ENCODE measurements at places on chromosomes 6 and 20.

- H3K36me3 ChIP-seq: no peaks in the 10 kb centered on the region
- peaks cover 7% of the 10 kb centered on the region for H3K4me1 ChIP-seq
- no peak for DNase-seq
- peaks cover 16% of the 10 kb centered on the region for H3K27me3 ChIP-seq
- no peak overlapping the region for H3K4me3 ChIP-seq
Measured at GRCh38 chr6:33888664-33889200, 84.9 kb upstream of the MLN start.

GRCh38 chr6:150844371-150844770 is 21.1 kb upstream of the MTHFD1L start:
- peaks cover 6% of the 10 kb centered on the region for H3K4me1 ChIP-seq
- no peak for DNase-seq
- no peaks in the 10 kb centered on the region for H3K36me3 ChIP-seq
- H3K27me3 ChIP-seq: no peaks in the 10 kb centered on the region

GRCh38 chr6:71421611-71422010 is 133.0 kb downstream of the OGFRL1 start:
- H3K36me3 ChIP-seq: no peaks in the 10 kb centered on the region
- no peak overlapping the region for H3K4me3 ChIP-seq
- peaks cover 4% of the 10 kb centered on the region for H3K27me3 ChIP-seq
- H3K4me1 ChIP-seq: peaks cover 8% of the 10 kb centered on the region
- H3K27ac ChIP-seq: no peak overlapping the region
- no peak for DNase-seq

- no peak overlapping the region for H3K27ac ChIP-seq
- peak; percentile 32 for DNase-seq
- H3K4me3 ChIP-seq: no peak overlapping the region
- H3K27me3 ChIP-seq: no peaks in the 10 kb centered on the region
- H3K4me1 ChIP-seq: no peaks in the 10 kb centered on the region
Measured at GRCh38 chr20:54267483-54268003, 59.7 kb downstream of the PFDN4 start.

DNA sequence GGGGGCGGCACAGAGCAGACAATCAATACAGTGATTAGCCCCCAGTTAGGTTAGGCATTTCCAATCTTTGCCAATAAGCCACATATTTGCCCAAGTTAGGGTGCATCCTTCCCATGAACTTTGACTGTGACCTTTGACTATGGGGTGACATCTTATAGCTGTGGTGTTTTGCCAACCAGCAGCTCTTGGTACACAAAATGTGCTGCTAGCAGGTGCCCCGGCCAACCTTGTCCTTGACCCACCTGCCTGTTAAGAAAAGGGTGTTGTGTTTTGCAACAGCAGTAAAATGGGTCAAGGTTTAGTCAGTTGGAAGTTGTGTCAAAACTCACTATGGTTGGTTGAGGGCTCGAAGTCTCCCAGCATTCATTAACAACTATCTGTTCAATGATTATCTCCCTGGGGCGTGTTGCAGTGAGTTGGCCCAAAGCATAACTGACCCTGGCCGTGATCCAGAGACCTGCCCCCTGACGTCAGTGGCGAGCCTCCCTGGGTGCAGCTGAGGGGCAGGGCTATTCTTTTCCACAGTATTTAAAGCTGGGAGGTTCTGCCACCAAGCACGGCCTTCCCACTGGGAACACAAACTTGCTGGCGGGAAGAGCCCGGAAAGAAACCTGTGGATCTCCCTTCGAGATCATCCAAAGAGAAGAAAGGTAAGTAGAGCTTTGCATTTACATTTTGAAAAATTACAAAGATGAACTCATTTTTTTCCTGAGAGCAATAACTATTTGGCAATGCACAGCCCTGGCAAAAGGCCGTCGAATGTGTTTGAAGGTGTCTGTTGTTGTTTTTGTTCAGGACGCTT is at the start of gene PCK1:
PCK1 (plus strand) TSS at position 557 of the 802 bp plus-strand sequence. CDS start 302 bp downstream, outside the sequence.
- DNase-seq: no peak
- H3K36me3 ChIP-seq: no peaks in the 10 kb centered on the region
- no peak within 1 kb of the TSS for H3K4me3 ChIP-seq
- H3K27ac ChIP-seq: no peak within 1 kb of the TSS
- no peaks in the 10 kb centered on the region for H3K4me1 ChIP-seq
- H3K27me3 ChIP-seq: no peaks in the 10 kb centered on the region

GRCh38 chr20:58693226-58694006 is 816 bp downstream of the NPEPL1 start:
- no peaks in the 10 kb centered on the region for H3K27me3 ChIP-seq
- no peak overlapping the region for H3K27ac ChIP-seq
- no peak overlapping the region for H3K4me3 ChIP-seq

- no peaks in the 10 kb centered on the region for H3K27me3 ChIP-seq
- no peaks in the 10 kb centered on the region for H3K36me3 ChIP-seq
- no peak for DNase-seq
- H3K27ac ChIP-seq: no peak overlapping the region
Measured at GRCh38 chr6:68754681-68755213, 119.7 kb downstream of the ADGRB3 start.

DNA sequence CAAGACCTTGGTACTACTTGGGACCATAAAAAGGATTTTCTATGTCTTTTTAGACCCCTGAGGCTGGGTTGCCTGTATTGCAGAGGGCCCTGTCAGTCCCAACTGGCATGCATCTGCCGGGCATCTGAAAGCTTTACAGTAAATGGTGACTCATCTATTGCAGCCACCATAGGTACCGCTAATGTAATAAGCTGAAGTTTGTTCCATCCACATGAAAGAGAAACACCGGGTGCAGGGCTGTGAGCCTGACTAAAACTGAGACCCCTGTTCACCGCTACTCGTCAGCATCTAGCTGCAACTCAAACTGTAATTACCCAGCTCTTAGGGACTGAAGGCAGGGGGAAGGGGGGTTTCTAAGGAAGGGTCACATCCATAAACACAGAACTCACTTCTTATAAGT is 49.5 kb downstream of the TRERF1 start:
- no peak overlapping the region for H3K27ac ChIP-seq
- no peak overlapping the region for H3K4me3 ChIP-seq
- H3K4me1 ChIP-seq: peaks cover 12% of the 10 kb centered on the region
- no peaks in the 10 kb centered on the region for H3K27me3 ChIP-seq

DNA sequence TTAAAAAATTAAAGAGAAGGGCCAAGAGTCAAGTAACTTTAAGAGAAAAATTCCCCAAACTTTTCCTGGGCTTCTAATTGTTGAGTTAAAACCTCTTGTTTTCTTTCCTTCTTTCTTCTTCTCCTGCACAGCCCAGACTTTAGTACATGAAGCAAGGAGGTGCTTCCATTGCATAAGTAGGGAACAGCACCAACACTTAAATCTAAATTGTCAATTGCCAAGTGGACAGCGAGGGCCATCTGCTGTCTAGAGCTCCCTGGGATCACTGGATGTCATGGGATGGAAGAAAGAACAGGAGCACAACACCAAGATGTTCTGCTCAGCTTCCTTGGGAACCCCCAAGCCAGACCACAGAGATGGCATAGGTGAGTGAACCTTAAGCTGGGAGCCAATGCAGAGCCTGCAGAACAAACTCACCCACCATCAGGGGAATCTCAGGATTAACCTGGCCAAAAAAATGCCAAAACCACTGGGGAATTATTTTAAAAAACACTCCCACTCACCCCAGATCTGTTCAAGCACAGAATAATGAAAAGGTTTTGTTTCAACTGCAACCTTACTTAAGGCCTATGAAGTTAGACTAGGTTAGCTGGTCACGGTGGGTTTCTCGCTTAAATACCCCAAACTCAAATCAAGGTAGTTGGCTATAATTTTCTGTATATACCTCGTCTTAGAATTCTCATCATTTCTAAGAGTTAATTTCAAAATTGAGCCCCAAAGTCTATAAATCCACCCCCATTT is 67.8 kb downstream of the TNFRSF21 start:
- no peaks in the 10 kb centered on the region for H3K36me3 ChIP-seq
- no peaks in the 10 kb centered on the region for H3K27me3 ChIP-seq
- H3K4me3 ChIP-seq: no peak overlapping the region
- peak; percentile 56 for DNase-seq
- H3K4me1 ChIP-seq: peaks cover 38% of the 10 kb centered on the region

GRCh38 chr6:87118054-87118453 is 23.1 kb upstream of the CGA start:
- no peaks in the 10 kb centered on the region for H3K4me1 ChIP-seq
- H3K36me3 ChIP-seq: no peaks in the 10 kb centered on the region
- DNase-seq: no peak
